T-cell (primary cell): ENCODE measurements at places on chromosomes 2 and 18.

DNA sequence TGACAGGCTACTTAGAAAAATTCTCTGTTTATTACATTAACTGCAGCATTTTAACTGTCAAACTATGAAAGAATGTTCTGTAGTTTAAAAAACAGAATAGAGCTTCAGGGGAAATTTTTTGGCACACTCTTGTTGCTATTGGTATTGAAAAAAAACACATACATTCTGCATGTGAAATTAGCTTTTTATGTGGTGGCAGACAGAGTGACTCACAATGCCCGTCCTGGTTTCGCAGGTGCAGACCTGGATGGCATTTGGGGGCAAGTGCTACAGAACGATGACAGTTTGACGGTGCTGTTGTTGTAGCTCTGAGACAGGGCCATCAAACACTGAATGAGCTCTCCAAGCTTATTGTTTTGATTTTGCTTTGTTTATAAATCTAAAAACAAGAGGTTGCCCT, 105.0 kb upstream of the MAP3K20 start:
- no peak for DNase-seq

DNA sequence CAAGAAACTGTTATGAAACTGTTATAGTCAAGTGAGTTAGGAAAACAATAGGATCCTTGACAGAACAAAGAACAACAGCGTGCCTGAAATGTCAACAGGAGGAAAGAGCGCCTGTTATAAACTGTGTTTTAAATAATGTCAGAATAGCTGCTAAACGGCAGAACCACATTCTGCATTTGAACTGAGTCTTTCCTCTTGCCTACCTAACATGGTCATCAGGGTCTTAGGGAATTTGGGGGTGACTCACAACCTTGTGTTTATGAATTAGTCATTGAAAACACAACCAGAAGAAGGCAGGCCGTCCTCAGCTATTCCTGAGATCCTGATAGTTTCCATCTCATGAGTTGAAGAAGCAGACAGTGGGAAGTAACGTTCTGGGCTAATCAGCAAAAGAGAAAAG, 222.0 kb upstream of the FN1 start:
- no peak for DNase-seq

DNA sequence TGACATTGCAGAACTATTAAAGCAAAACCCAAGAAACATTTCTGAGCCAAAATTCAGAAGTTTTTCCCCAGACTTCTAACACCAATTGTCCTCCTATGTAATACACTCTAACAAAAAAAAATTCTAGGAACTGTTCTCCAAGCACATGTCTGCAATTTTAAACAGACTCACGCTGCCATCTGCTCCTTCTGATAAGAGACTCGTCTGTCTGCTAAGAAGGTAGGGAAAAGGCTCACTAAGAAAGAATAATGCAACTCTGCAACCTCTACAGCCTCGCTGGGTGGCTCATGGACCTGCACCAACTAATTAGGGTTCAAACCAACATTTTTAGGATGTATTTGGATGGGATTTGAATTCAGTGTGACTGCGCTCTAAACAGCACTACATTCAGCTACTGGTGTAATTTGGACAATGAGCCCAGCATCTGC, 366.5 kb downstream of the DSC3 start:
- no peak for DNase-seq

DNA sequence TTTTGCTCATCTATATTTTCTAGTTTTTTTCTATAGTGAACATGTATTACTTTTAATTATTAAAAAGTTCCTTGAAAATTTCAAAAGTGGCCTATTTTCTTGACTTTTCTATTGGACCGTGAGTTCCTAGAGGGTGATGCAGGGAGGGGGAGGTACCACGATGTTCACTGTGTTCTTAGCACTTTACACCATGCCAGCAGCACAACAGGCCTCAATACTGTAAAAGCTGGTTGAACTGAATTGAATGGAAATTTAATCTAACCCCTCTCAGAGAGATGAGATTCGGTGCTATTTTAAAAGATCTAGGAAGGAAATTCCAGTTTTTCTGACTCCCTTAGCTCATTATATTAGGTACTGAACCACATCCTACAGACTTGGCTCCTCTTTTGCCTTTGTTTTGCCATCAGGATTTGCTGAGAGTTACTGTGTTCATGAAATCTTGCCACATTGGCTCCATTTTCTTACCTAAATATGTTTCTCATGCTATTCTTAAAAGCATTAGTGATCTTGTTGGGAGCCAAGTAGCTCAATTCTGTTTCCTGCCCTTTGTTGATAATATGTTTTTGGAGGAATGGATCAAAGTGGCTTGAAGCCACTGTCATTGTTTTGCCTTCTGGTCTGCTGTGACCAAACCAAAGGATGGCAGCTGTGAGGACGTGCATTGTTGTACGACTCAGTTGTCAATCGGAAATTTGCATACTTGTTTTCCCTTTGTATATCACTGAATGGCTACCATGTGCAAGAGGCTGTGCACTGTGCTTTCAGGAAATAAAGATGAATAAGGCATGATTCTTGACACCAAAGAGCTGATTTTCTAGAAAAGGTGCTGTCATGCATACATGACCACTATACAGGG, 25.3 kb downstream of the MYO1B start:
- DNase-seq, result no peak

GRCh38 chr2:49067971-49068370, 86.3 kb downstream of the FSHR start:
- no peak for DNase-seq

- DNase-seq, result no peak
These were observed 6.3 kb downstream of the SPIRE1 start for GRCh38 chr18:12651651-12652050.

GRCh38 chr2:193482557-193482956, 1287.8 kb upstream of the TMEFF2 start:
- no peak for DNase-seq

- no peak for DNase-seq
These were observed 10.7 kb upstream of the MRO start for GRCh38 chr18:50830544-50830943.

GRCh38 chr2:195513119-195513518, 143.9 kb upstream of the SLC39A10 start:
- DNase-seq, result no peak

DNA sequence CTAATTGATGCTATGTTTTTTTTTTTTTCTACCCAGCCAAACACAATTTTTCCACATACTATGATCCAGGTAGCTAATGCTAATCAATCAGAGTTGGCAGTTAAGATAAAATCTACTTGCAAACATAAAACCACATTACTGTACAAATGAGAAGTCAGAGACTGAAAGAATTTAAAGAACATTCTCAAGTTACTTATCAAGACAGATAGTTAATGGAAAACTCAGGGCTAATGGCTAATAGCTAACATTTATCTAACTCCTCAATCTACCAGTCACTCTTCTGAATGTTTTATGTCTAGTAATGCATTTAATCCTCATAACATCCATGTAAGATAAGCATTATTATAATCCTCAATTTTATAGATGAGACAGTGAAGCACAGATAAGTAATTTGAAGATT, 537.6 kb upstream of the SETBP1 start:
- no peak for DNase-seq

- DNase-seq, result no peak
These were observed 1495.2 kb upstream of the NXPH2 start for GRCh38 chr2:140275427-140275826.

DNA sequence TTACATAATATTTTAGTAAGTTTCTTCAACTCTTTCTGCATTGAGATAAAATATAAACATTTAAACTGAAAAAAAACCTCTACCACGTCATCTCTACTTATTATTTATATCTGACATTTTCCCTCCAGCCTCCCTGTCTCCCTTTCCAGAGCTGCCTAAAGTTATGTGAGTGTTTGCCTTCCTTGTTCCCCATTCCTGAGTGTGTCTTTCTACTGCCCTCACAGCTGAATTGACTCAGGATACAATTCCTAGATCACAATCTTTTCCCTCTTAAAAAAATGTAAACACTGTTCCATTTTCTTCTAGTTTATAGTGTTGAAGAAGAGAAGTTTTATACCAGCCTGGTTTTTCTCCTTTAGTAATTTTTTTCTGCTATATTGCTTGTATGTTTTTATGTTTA, 5.3 kb downstream of the TRPM8 start:
- DNase-seq, result no peak

- DNase-seq, result no peak
These were observed 17.2 kb upstream of the TMEM200C start for GRCh38 chr18:5912566-5912965.

DNA sequence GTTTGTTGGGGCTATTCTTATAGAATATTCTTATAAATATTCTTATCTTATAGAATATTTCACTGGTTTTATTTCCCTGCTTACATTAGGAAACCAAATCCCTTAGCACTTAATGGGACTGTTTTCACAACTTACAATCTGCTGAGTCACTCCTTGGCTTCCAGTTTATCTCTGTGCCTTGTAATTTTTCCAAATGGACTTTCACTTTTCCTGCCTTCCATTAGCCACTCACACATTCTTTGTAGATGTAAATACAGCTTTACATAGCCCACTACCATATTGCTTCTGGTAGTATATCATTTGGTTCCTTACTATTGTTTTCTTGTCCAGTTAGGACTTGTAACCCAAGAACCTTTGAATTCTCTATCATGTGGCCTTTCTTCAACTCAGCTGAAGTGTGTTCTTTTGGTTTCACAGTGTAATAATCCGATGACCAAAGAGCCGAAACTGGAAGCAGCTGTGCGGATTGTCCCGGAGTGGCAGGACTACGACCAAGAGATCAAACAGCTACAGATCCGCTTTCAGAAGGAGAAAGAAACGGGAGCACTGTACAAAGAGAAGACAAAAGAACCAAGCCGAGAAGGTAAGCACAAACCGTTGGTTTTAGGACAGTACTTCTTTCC, 96.1 kb downstream of the UGGT1 start:
- no peak for DNase-seq

DNA sequence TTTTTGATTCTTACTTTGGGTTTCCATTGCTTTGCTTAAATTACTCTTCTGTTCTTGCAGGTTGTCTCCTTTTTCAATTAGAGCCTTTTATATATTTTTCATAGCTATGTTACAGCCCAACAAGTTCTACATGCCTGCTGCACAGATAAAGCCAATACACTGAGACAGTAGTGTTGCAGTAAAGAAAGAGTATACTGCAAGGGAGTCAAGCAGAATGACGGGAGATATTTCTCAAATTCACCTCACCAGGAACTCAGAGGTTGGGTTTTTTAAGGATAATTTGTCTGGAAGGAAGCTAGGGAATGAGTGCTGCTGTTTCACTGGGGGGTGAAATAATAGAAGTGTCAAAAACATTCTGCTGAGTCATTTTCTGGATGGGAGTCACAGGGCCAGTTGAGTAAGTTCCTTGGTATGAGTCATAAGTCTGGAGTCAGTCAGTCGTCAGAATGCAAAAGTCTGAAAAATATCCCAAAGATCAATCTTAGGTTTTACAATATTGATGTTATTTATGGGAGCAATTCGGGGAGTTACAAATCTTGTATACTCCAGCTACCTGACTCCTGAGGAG, 193.0 kb upstream of the RGPD4 start:
- no peak for DNase-seq

DNA sequence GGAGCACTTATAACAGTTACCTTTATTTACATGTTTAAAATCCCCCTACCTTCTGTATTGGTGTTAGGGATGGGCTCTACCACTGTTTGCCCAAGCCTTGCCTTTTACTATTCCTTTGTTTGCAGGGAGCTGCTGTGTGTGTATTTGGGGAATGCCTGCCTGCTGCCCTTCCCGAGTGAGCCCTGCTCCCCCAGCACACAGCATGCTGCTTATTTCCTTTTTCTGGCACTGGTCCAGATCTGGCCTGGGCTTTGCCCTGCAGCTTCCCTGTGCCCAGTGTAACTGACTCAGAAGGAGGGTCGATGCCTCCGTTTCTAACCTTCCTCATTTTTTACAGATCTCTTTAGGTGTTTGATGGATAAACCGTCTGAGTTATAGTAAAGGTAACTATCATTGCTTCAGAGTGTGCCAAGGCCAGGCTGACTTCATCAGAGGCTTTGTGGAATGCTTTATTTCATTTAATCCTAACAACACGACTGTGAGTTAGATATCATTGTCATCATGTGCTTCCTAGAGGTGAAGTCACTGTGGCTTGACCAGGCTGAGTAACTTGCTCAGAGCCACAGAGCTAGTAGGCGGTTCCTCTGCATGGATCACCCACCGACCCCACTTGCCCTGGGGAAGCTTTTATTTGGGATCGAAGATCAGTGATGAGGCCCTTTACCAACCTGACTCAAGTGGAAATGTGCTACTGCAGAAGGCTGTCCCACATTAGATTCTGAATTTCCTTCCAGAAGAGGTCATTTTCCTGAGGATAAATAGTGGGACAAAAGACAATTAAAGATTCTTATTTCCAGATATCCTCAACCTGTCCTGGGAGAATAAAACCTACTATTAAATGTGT, 238.8 kb downstream of the ZNF407 start:
- no peak for DNase-seq

DNA sequence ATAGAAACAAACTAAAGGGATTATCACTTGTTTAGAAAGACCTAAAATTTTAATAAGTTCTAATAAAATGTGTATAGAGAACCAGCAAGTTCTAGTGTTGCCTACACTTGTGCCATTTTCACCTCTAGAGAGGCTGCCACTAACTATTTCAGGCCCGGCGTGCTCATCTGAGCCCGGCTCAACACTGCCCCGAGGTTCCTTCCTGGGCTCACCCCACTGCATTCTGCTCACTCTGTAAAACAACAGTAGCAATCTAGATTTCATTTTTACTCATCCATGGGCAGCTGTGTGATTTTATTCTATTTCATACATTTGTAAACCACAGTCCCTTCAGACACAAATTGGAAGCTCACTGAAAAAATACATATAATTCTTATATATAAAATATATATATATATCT, 253.2 kb downstream of the L3MBTL4 start:
- no peak for DNase-seq

- no peak for DNase-seq
These were observed 8.7 kb downstream of the CYP26B1 start for GRCh38 chr2:72138921-72139381.

- no peak for DNase-seq
These were observed 32.2 kb downstream of the MAPRE2 start for GRCh38 chr18:35073186-35074105.

DNA sequence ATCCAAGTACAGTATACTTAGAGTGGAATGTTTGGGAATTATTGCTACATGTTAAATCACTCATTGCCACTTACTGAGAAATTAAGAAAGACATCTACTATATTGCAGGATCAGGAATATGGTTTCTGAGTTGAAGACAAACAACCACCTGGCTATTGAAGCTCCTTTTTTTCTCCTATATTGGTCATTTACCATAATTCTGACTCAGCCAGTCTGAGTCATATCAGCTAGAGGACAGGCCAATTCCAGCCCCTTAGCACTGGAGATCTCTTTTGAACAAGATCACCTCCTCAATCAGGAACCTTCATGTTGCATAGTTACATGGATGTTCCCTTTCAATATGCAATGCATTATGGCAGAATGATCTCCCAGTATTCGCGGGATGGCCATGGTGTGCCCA, 42.7 kb upstream of the CDH19 start:
- DNase-seq, result no peak

GRCh38 chr2:174158003-174158402, 90.3 kb downstream of the OLA1 start:
- DNase-seq, result peak; percentile 31

- no peak for DNase-seq
These were observed 50.9 kb downstream of the CYP27C1 start for GRCh38 chr2:127169066-127169660.
